GM12891 (cell line): ENCODE measurements at places on chromosomes 11 and 22.

DNA sequence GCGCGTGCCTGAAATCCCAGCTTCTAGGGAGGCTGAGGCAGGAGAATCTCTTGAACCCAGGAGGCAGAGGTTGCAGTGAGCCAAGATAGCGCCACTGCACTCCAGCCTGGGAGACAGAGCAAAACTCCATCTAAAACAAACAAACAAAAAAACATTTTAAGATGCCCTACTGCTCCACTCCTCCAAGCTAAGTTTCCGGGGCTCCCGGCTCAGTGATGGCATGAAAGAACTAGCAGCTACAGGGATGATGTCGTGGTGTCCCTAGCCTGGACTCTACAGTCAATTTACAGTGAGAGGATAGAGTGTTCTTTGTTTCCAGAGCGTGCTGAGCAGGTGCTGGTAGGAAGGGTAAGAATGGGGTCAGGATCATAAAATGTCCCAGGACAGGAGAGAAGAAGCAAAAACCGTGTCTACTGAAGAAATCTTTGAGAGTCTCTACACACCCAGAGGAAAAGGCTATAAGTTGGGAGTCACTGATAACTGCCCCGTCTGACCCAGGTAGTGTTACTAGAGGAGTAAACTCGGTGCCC, 1.2 kb upstream of the ZBTB3 start:
- DNase-seq = no peak

DNA sequence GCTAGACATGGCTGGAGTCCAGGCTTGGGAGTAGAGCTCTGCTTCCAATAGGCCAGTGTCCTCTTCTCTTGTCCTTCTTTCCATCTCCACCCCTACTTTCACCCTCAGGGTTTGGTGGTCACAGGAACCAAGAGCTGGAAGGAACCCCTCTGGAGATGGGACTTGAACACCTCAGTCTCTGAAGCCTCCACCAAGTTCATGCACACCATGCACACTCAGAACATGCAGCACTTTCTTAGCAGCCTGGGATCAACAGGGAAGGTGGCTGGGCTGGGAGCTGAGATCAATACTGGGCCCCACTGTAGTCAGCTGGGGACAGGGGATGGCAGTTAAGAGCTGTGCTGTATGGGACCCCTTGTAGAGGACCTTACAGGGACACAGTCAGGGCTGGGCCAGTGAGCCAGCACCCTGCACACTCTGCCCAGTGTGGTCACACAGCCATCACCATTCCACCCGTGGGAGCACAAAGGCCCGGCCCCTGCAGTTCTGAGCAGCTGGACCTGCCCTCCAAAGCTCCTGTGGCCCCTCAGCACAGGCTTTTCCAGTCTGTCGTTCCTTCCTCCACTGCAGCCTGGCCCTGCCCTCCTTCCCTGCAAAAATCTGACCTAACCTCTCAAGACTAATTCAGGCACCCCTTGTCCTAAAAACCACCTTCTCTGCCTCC, 47.7 kb downstream of the GAB4 start:
- DNase-seq = no peak

GRCh38 chr11:47852053-47852452, 3.9 kb upstream of the NUP160 start:
- no peak for DNase-seq

DNA sequence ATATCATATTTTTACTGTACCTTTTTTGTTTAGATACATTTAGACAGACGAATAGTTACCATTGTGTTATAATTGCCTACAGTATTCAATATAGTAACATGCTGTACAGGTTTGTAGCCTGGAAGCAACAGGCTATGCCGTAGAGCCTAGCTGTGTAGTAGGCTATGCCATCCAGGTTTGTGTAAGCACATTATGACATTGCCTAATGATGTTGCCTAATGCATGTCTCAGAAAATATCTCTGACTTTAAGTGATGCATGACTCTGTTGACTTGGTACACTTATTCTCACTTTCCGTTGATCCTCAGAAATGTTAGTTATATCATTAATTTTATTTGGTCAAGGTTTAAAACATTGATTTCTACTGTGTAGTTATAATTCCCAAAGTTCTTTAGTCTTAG, 39.9 kb downstream of the OR2AT4 start:
- DNase-seq = no peak

DNA sequence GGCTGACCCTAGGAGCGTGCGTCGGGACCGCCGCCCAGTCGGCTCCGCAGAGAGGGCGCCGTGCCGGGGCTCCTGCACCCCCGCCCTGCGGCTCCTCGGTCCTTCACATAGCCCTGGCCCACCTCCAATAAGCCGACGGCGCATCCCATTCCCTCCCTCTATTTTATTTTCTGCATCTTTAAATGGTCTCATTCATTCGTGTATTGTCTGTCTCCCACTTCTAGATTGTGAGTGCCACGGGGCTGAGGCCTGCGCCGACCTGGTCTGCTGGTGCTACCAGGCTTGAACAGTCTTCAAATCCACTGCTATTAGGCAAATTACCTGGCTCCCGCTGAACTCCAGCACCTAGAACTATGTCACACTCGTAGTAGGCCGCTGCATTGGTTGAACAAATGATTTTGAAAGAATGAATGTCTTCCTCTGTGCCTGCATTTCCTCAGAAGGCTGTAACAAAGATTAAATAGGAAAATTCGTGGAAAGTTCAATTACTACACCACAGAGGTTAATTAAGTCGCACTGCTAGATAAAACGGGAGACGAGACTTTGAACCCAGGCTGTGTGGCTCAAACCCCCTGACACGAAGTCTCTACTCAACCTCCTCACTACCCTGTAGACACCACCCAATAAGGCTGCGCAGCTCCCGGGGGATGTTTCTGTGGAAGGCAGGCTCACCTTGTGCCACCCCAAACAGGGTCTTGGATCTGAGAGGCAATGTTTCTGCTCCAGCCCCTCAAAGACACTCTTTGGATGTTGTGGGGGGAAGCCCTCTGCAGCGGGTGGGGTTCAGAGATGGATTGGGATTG, 1.2 kb upstream of the PPP1R14B start:
- no peak for DNase-seq

DNA sequence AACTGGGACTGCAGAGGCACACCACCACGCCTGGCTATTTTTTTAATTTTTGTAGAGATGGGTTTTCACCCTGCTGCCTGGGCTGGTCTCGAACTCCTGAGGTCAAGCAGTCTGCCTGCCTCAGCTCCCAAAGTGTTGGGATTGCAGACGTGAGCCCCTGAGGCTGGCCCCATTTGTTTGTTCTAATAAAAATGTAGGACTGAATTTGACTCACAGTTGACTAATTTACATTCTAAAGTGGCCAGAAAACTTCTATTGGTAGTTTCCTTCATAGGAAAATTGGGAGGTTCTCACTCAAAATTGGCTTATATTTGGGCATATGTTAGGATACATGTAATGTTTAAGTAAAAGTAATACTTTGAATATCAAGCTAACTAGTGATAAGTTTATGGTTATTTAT, 35.0 kb downstream of the PPFIA1 start:
- DNase-seq = no peak

GRCh38 chr11:112253605-112254242, 6.9 kb downstream of the PLET1 start:
- no peak for DNase-seq

DNA sequence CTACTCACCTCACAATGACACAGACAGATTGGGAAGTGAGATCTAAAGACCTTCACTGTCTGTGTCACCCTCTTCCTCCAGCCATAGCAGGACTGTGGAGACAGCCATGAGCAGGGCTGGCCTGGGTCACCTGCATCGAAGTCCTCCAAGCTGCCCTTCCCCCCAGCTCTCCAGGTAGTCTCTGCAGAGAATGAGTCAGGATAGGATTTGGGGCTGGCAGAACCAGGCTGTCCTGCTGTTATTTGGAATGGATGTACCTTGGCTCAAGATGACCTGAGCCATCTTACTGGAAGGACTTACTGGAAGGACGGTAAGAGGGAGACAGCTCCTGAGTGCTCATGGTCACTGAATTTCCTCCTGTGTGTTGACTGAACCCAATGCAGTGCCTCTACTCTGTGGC, 29.2 kb downstream of the GGTLC2 start:
- DNase-seq = no peak

DNA sequence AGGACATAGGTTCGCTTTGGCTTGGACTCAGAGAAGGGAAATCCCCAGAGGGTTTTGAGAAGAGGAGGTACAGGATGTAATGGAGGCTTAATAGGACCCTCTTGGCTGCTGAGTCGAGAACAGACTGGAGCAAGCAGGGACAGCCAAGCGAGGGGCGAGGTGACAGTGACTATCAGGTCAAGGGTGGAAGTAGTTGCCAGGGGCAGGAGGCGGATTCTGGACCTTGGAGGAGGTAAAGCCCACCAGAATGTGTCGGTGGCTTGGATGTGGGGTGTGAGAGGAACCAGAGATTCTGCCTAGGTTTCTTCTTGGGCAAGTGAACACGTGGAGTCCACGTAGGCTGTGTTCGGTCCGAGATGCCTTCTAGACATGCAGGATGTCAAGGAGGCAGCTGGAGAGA, 4.4 kb downstream of the TRMT112 start:
- no peak for DNase-seq

DNA sequence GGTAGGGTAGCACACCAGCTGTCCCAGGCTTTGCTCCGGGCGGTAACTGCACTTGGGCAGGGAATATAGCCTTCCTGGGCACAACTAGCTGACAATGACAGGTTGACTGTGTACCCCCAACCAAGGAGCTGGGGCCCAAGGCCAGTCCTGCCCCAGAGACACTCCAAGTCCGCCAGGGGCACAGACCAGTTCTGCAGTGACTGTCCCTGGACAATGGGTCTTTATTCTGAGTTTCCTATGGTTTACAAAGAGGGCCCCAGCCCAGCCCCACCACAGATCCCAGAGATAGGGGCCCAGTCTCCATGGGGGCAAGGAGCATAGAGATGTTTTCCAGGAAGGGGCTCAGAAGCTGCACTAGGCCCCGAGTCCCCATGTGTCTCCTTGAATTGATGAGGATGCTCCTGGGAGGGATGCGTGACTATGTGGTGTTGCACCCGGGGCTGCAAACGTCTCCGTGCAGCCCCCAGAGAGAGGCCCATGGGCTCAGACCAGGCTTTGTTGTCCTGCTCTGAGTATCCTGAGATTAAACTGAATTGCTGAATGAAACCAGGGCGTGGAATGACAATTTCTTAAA, 48.4 kb downstream of the CD6 start:
- no peak for DNase-seq

- DNase-seq = no peak
Observed at GRCh38 chr11:27153136-27153535, 112.5 kb downstream of the BBOX1 start.
